ENCODE measurements at places on chromosomes 11 and 22.

DNA sequence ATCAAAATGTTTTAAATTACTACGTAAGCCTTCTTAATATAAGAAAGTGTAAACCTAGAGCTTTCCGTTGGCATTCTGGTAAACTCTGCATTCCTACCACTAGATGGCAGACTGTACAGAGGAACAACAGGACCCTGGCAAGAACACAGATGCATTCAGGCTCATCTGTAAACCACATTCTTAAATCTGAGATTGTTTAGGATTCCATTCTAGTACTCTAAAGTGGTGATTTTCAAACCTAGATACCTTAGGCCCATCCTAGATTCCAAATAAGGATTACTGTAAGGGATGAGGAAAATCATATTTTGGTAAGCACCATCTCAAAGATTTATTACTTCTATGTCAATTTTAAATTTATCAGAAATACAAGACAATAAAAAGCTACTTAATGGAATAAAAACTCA lies 26.9 kb downstream of the PICALM start:
- peaks cover 71% of the 10 kb centered on the region for H3K4me1 ChIP-seq
- peaks cover 6% of the 10 kb centered on the region for H3K36me3 ChIP-seq
- H3K4me3 ChIP-seq, result peak overlapping the region; percentile 6

DNA sequence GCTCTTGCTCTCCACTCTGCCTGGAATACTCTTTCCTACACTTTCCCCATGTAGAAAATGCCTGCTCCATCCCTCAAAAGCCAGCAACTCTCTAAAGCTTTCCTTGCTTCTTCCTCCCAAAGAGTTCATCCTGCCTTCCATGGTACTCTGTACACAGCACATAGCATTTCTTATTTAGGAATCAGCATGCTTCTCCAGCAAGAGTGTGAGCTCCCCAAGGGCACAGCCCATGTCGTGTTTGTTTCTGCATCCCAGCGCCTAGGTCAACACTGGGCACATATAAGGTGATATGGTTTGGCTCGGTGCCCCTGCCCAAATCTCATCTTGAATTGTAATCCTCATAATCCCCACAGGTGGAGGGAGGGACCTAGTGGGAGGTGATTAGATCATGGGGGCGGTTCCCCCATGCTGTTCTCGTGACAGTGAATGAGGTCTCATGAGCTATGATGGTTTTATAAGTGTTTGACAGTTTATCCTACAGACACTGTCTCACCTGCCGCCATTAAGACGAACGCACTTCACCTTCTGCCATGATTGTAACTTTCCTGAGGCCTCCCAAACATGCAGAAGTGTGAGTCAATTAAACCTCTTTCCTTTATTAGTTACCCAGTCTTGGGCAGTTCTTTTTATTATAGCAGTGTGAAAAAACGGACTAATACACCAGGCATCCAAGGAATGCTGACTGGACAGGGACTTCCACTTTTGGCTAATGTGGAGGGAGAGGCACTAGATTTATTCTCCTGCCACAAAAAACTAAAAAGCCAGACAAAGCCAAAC lies 8.2 kb downstream of the VPS37C start:
- H3K27me3 ChIP-seq, result no peaks in the 10 kb centered on the region
- no peak for DNase-seq
- H3K36me3 ChIP-seq, result peaks cover 30% of the 10 kb centered on the region
- no peak overlapping the region for H3K27ac ChIP-seq
- H3K4me3 ChIP-seq, result no peak overlapping the region

DNA sequence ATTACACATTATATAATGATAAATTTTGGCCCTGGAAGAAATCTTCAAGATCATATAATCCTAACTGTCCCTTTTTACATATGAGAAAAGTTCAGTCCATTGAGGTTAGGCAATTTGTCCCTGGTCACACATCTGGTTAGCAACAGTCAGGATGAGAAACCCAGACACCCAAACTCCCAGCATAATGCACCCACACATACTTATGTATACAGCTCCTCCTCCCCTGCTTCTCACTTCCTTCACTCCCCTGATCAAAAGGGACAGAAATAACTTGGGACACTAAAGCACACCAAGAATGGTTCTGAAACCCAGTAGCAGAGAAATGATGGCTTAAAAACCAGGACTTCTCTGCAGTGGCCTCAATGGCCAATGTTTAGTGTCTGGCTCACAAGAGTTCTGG lies 11.1 kb downstream of the NUMA1 start:
- no peak overlapping the region for H3K4me3 ChIP-seq
- H3K27me3 ChIP-seq, result no peaks in the 10 kb centered on the region
- H3K4me1 ChIP-seq, result peaks cover 23% of the 10 kb centered on the region
- H3K27ac ChIP-seq, result no peak overlapping the region

GRCh38 chr11:132780046-132780445 lies 752.3 kb downstream of the OPCML start:
- H3K4me1 ChIP-seq, result no peaks in the 10 kb centered on the region
- no peak overlapping the region for H3K4me3 ChIP-seq
- no peaks in the 10 kb centered on the region for H3K27me3 ChIP-seq
- H3K27ac ChIP-seq, result no peak overlapping the region
- DNase-seq, result no peak

GRCh38 chr11:69700278-69701140 lies 3.3 kb downstream of the FGF19 start:
- H3K27ac ChIP-seq, result no peak overlapping the region
- peaks cover 22% of the 10 kb centered on the region for H3K4me1 ChIP-seq
- DNase-seq, result no peak
- no peak overlapping the region for H3K4me3 ChIP-seq

GRCh38 chr11:45423036-45423435 lies 136.9 kb upstream of the SYT13 start:
- H3K27ac ChIP-seq, result no peak overlapping the region
- no peak for DNase-seq
- no peaks in the 10 kb centered on the region for H3K36me3 ChIP-seq
- no peaks in the 10 kb centered on the region for H3K4me1 ChIP-seq

GRCh38 chr11:69055598-69056516 lies 7.1 kb downstream of the TPCN2 start:
- peak overlapping the region; percentile 86 for H3K27ac ChIP-seq
- peaks cover 19% of the 10 kb centered on the region for H3K36me3 ChIP-seq
- peak overlapping the region; percentile 69 for H3K4me3 ChIP-seq
- DNase-seq, result peak; percentile 78
- H3K4me1 ChIP-seq, result peaks cover 58% of the 10 kb centered on the region

DNA sequence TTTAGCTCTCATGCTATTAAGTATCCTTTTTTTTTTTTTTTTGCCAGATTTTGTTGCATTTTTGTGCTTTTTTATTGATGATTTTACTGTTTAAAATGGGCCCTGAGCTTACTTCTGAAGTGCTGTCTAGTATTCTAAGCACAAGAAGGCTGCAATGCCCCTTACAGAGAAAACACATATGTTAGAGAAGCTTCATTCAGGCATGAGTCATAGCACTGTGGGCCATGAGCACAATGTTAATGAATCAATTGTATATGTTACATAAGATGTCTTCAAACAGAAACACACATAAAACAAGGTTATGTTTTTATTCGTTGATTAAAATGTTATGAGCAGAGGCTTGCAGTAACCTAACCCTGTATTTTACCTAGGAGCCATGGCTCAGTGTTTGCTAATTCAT lies 117.8 kb upstream of the C11orf87 start:
- H3K36me3 ChIP-seq, result no peaks in the 10 kb centered on the region
- no peaks in the 10 kb centered on the region for H3K27me3 ChIP-seq
- H3K4me1 ChIP-seq, result no peaks in the 10 kb centered on the region
- no peak overlapping the region for H3K27ac ChIP-seq

- peaks cover 3% of the 10 kb centered on the region for H3K36me3 ChIP-seq
- peaks cover 6% of the 10 kb centered on the region for H3K4me1 ChIP-seq
- no peak for DNase-seq
- H3K27ac ChIP-seq, result no peak overlapping the region
- H3K4me3 ChIP-seq, result no peak overlapping the region
- H3K27me3 ChIP-seq, result peaks cover 18% of the 10 kb centered on the region
Measured at GRCh38 chr11:74319139-74319816, 7.8 kb upstream of the P4HA3 start.

GRCh38 chr11:17779861-17780594 lies 45.4 kb downstream of the KCNC1 start:
- H3K4me3 ChIP-seq, result no peak overlapping the region
- H3K27ac ChIP-seq, result no peak overlapping the region
- H3K36me3 ChIP-seq, result no peaks in the 10 kb centered on the region
- H3K4me1 ChIP-seq, result no peaks in the 10 kb centered on the region

All from activated B cell treated with CpG ODN at 0.5 μM for 24 hours (primary cell).